ENCODE measurements at places on chromosomes 2 and 18.

GRCh38 chr18:9808295-9809241, 77.2 kb upstream of the TXNDC2 start:
- no peak for DNase-seq

DNA sequence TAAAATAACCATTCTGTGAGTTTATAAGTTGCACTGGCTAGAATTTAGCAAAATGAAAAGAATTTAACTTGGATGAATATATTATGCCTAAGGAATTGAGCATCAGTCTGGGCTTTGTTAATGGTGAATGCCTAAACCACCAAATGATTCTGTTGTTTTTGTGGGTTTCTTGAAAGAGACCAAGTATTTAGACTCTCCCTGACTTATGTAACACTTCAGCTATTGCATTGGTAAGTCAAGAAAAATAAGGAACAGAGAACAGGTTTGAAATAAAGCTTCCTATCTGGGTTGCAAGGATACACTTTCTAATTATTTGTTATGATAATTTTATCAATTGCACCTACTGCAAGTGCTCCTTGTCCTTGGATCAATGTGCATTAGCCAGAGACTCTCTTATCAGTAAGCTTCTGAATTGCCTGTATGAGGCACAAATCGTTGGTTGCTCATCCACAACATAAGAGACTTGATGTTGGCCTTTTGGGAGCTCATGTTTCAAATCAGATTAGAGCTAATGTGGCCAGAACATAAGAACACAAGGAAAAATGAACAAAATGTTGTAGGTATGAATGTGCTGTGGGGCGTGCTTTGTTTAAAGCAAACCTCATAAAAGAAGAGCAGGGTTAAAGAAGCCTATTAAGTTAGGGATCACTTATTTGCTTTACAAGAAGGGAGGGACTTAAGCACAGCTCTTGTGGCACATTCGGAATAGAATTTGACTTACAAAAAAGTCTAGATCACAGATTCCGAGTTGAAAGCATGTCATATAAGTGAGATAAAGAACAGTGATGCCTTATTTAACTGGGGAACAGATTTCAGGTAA, 37.2 kb downstream of the PRKCE start:
- no peak for DNase-seq

GRCh38 chr2:229127471-229127870, 143.6 kb downstream of the PID1 start:
- DNase-seq: no peak

DNA sequence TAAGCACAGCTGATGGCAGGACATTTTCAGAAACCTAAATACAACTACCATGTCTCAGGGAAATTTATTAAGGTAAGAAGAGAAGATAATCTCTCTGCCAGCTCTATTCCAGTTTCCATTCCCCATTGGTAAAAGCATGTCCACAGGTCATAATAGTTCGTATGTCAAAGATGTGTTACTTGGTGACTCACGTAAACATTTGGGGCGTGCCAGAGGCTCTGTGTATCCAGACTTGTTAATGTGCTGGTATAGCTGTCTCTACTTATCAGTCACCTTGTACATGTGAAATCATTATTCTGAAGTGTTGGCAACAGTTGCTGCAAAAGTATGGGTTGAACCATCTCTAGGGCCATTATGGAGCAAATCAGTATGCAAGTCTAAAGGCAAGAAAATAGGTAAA, 1345.1 kb downstream of the SUCLG1 start:
- DNase-seq: no peak

DNA sequence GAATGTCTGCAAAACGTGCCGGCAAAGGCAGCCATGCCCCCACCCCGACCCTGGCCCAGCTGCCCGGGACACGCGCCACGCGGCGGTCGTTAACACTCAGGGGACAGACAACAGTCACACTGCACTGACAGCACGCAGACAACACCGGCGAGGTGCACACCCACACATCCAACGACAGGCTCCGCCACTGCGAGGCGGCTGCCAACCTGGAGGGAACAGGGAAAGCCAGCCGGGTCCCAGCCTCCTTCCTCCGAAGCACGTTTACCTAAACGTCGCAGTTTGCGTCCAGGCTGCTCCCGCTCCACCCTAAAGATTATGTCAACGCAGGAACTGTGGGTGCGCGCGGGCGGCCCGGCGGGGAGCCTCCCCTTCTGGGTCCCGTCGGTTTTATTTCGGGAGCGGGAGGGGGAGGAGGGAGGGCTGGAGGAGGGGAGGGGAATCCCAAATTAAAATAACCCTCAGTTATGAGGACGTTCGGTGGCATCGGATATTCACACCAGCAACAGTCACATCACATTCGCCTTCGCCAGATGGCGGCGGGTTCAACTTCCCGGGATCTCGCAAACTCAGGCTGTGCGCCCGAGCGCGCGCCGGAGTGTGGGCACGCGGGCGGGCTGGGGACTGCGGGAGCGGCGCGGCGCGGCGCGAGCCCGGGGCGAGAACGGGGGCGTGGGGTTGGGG, 644 bp downstream of the PTGR3 start:
- DNase-seq: peak; percentile 72

DNA sequence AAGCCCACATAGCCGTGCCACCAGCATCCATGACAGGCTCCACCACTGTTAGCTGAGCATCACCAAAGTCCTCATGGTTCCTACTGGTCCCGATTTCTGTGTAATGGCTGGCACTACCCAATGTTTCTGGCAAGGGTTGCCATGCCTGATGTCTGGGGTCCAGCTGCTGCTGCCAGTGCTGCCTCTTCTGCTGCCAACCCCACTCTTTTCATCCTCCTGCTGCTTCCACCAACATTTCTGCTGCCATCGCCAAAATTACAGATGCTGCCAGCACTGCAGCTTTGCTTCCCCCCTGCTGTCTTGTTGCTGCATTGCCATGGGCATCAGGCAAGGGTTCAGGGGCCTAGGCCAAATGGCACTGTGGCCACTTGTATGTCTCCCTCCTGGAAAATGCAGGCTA, 152.9 kb downstream of the LRRTM1 start:
- no peak for DNase-seq

DNA sequence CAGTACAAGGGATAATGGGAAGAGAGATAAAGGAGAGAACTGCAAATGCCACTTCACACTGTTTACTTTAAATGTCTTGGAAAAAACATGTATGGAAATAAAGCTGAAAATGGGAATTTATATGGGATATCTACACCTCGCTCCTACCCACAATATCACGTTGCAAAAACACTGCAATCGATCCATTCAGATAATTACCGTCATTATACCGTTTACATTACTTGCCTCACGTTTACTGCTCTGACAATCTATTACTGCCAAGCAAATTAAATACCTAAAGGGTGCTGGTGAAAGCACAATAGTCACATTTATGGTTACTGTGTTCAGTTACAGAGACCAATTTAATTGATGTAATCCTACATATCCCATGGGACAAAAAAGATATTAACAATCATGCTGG, 214.7 kb upstream of the LYPD1 start:
- DNase-seq: no peak

- no peak for DNase-seq
Measured at GRCh38 chr2:181943411-181944124, 42.1 kb upstream of the PPP1R1C start.

DNA sequence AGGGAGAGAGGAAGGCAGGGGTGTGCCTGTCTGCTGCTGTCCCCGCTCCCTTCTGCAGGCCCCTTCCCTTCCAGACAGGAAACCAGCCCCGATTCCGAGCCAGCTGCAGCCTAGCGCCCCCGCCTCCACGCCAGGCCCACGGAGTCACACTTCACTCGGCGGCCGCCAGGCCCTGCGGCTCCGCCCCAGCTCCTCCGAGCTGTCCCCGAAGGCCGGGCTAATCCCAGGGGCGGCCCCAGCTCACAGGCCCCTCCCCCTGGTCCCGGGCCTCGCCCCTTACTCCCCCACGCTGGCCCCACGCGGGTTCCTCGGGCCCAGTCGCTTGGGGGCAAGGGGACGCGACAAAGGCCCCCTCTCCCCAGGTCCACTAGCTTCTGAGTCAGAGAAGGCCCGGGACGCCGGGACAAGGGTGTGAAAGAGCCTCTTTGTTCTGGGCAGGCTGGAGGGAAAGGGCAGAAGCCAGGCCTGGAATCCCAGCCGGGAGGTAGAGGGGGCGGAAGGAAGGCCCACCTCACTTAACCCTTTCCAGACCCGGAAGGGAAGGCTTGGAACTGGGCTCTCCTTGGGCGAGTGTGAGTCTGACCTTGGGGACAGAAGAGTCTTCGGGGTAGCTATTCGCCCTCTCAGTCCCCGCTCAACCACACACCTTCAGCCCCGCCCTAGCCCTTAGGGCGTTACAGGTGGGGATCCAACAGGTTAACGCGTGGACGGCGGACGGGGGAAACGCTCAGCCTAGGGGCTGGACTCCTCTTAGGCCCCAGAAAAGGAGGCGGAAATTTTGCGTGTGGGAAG, 1.2 kb downstream of the RTKN start:
- DNase-seq: peak; percentile 96

- DNase-seq: no peak
Measured at GRCh38 chr2:206642075-206643025, at the start of gene FAM237A. FAM237A (plus strand) TSS chr2:206642487; CDS start chr2:206644237, 1,750 bp downstream.

DNA sequence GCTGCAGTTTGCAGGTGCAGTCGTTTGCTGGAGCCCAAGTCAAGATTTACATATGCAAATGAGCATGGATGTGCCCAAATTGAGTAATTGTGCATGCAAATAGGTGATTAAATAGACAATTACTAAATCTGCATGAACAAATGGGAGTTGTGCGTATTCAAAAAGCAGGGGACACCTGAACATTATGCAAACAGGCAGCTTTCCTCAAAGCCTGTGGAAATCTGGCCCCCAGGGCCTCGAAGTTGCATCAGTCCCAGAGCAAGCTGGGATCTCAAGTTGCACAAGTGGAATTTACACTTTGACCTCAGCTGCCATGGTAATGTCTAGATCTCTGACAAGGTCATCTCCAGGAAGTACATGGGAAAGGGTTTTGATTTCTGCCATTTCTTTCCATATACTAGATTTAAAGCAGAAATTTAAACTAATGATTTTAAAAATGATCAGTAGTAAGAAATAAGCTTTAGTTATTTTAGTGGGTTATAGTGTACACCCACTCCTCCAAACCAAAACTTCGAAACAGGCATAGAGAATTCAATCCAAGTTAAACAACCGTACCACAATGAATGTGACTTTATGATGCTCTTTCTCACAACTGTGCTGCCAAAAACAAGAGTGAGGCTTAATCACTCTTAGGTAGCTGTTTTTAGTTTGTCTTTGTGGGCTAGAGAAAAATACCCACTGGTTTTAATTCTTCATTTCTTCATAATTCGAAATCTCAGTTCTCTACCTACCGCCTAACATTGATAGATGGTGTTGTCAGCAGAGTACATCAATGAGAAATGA, 110.7 kb downstream of the RND3 start:
- DNase-seq: no peak

DNA sequence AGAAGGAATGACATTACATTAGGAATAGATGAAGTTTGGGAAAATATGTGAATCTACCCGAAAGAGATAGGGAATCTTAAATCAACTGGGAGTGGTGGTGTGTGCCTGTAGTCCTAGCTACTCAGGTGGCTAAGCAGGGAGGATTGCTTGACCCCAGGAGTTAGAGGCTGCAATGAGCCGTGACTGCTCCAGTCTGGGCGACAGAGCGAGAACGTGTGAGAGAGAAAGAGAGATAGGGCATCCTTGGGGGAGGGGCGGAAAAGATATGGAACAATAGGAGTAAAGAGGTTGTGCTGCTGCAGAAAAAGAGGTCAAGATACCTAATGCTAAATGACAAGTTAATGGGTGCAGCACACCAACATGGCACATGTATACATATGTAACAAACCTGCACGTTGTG, 47.1 kb upstream of the ADAM23 start:
- DNase-seq: peak; percentile 40

DNA sequence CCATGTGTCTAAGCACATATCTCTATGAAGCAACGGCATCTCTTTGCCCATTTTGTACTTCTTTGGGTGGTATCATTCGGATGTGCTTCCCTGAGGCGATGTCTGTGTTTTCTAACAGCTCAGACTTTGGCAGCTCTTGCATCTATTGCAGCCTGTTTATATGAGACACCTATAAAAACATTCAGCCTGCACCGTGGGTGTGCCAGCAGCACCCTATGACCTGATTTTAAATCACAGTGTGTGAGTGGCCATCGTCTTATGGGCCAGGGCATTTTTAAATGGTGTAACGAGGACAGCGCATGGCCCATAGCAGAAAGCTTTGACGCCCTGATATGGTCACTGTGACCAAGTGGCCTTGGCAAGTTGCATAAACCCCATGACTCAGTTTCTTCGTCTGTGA, 12.9 kb downstream of the NPAS2 start:
- no peak for DNase-seq

DNA sequence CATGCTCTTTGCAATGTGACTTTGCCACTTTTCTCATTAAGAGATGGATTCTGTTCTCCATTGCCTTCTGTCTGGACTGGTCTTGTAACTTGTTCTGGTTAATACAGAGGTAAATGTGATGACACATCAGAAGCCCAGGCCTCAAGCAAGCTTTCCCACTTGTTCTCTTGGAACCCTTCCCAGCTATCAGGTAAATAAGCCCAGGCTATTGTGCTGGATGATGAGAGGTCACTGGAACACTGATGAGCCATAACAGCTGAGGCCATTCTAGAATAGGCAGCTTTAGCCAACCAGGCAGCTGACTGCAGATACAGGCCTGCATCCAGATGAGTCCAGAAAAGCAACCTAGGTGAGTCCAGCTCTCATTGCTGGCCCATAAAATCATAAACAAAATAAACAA, 1007.0 kb upstream of the ACVR2A start:
- DNase-seq: no peak

DNA sequence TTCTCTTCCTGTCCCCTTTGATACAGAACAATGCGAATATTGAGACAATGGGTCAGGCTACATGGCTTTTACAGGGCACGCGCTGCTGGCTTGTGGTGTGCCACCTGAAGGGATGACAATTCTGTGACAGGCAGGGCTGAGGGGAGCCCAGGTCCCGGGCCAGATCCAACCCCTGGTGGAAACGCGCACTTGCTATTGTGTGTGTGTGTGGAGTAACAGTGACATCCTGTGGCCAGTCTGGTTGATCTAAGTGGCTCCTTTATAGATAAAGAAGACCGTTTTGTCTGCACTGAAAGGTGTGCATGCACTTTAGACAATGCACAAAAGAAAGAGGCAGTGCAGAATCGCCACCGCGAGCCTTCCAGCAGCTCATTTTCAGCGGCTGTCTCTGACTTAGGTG, 273.6 kb downstream of the HRH4 start:
- peak; percentile 64 for DNase-seq

DNA sequence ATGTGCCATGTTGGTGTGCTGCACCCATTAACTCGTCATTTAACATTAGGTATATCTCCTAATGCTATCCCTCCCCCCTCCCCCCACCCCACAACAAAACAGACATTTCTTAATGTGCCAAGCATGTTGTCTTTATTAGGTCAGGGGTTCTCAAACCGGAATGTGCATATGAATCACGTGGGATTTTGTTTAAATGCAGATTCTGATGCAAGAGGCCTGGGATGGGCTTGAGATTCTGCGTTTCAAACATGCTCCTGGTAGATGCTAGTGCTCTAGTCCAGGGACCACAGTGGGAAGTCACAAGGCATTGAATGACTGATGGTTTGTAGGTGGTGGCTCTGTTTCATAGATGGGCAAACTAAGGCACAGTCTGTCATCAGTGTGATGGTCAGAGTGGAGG, 184.7 kb downstream of the SMAD7 start:
- no peak for DNase-seq

GRCh38 chr2:25304321-25304720, 37.4 kb downstream of the DNMT3A start:
- DNase-seq: no peak
